Stimulated activated CD4-positive, alpha-beta T cell treated with anti-CD3 and anti-CD28 coated beads, TNF-alpha, amount 100 ng/mL, for 4 hours (primary cell): ENCODE measurements at places on chromosomes 11 and 22.

DNA sequence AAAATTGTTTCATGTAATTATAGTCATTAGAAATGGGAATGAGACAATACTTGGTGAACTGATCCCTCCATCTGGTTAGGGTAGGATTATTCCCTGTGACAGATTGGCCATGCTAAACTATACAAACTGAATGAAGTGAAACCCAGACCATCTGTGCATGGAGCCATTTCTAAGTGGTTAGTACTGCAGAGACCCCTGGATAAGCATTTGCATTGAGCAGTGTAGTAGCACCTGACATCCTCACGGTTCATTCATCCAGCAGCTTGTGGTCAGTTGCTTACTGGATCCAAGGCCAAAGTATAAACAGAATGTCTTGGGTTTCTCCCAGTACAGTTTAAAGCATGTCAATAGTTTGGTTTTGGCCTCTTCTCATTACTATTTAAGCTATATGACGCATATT lies 93.8 kb upstream of the ARHGAP42 start:
- DNase-seq: no peak

GRCh38 chr11:109033627-109034338 lies 368.9 kb downstream of the DDX10 start:
- DNase-seq: no peak

GRCh38 chr11:92601048-92601447 lies 368.4 kb upstream of the MTNR1B start:
- no peak for DNase-seq

- no peak for DNase-seq
Measured at GRCh38 chr22:20211997-20212753, 55.9 kb downstream of the RTN4R start.

DNA sequence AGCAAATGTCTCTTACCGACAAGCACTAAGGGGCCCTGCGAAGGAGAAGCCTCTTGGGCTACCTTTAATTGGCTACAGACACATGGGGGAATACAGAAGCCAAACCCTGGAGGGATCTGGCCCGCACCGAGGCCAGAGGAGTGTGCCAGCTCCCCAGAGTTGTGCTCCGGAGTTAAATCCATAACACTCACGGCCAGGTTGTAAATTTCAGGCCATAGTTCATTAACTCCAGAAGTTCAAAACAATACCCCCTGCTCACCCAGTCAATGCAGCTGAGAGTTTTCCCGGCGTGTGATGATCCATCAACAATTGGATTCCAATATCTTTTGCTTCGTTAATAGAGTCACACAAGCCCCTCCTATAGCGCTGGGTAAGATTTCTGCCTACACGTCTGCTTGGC lies 371.5 kb downstream of the NXPE2 start:
- no peak for DNase-seq

DNA sequence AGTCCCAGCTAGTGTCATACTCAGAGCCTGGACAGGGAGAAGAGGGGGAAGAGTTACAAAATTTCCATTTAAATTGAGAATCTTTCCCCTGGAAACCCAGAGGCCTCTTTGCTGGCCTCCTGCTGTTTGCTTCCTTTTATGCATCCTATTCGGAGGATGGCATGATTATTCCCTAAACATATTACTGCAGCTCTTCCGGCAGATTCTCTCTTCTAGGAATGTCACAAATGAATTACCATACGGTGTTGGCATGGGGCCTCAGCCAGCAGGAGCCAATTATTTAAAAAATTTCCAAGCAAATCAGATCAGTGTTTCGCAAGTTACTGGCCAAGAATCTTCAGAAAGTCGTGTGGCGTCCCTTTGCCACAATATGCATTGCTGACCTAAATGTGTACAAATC lies 326.7 kb upstream of the NCAM1 start:
- no peak for DNase-seq

DNA sequence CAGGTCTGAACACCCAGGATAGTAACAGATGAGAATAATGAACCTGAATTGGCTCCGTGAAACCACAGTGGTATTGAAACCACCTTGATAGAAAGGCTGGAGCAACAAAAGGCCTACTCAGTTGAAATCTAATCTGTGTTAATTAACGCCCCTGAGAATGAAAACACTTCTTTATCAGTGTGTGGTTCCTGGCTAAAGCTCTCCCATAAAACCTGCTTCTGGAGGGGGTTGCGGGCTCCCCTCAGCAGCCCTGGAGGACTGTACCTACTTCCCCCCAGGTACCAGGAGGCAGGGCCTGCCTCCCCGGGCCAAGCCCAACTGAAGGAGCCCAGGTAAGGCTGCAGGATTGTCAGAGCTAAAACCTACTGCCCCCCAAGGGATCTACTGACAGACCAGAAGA lies 54.6 kb downstream of the PLEKHA7 start:
- no peak for DNase-seq

DNA sequence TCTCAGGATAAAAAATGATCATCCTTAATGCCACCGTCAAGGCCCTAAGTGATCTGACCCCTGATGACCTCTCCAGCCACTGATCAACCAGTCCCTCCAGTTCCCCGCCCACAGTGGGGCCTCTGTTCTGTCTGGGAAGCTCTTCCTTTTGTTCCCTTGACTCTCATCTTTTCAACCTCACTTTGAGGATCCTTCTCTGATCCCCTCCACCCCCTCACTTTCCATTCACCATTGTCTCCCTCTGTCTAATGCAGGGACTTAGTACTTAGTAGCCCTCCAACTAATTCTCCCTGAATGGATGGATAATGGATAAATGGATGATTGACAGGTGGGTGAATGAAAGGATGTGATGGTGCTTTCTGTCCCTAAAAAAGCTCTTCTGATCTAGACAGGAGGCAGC lies 45.6 kb downstream of the C11orf58 start:
- no peak for DNase-seq

DNA sequence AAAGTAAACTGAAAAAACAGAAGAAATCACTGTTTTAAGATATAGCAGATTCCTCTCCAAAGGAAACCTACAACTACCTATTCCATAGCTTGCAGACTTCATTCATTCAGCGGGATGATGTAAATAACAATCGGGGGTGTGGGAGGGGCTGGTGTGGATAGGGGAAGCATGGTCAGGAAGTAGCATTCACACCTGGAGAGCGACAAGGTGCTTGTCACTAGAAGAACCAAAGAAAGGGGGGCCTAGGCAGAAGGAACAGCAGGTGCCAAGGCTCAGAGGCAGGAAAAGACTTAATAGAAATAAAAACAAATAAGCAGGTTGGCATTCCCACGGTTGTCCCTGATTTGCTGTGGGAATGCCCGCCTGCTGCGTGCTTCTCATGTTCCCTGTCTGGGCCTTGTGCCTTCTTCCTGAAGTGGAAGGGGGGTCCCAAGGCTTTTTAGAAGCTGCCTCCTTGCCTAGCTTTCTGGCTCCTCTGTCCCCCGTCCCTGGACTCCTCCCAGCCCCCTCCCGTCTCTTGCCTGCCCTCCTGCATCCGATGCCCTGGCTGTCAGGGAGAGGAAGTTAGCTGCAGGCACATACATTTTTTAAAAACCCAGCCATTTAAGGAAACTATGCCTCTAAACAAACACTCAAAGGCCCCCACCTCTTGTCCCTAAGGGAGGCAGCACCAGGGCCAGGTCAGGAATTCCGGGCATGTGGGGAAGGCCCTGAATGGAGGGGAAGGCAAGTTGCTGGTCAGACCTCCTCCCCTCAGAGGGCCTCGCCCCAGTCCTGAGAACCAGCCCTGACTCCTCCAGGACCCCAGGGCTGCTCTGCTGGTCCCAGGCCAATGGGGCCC lies 54.7 kb upstream of the PRDM11 start:
- no peak for DNase-seq

- DNase-seq: no peak
Measured at GRCh38 chr22:40436505-40437431, 66.4 kb downstream of the SGSM3 start.

GRCh38 chr11:87212891-87213290 lies 175.2 kb downstream of the TMEM135 start:
- no peak for DNase-seq

GRCh38 chr11:106728859-106729258 lies 289.4 kb downstream of the GUCY1A2 start:
- DNase-seq: no peak

GRCh38 chr11:19366992-19367709 lies 126.4 kb upstream of the E2F8 start:
- DNase-seq: no peak

GRCh38 chr11:61417670-61418069 lies 12.1 kb downstream of the CPSF7 start:
- no peak for DNase-seq

- peak; percentile 24 for DNase-seq
Measured at GRCh38 chr11:74397501-74398243, 561 bp downstream of the PGM2L1 start.

- DNase-seq: no peak
Measured at GRCh38 chr11:101797335-101797734, 117.5 kb upstream of the CEP126 start.

DNA sequence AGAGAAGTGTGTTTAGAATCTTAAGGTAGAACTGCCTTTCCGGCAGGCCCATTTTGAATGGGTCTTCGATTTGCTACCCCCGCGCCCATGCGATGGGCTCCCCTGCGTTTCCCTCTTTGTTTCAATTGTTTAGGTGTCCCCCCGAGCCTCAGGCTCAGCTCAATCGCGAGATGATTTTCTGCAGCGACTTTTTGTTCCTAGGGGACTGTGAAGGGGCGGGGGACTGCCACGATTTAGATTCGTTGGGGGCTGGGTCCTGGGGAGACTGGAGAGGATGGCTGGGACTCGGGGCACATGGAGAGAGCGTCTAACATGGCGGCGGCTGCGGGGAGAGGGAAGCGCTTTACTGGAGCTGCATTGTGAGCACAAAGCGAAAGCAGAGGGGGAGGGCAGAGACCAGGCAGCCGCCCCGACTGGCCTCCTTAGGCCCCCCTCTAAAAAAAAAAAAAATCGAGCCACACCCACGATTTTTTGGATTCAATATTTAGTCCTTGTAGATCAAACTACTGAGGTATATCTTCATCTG lies 1.7 kb downstream of the CAPRIN1 start:
- DNase-seq: peak; percentile 75

DNA sequence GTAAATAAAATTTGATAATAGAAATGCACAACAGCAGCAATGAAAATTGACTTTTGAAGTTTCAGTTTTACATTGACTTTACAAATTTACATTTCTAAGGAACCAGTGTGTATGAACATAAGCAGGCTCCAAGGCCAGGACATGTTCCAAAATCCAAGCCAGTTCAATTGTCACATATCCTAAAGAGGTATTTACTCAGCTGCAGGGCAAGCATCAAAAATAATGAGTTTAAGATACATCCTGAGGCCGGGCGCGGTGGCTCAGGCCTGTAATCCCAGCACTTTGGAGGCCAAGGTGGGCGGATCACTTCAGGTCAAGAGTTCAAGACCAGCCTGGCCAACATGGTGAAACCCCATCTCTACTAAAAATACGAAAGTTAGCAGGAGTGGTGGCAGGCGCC lies 39.0 kb upstream of the AKIP1 start:
- DNase-seq: no peak

DNA sequence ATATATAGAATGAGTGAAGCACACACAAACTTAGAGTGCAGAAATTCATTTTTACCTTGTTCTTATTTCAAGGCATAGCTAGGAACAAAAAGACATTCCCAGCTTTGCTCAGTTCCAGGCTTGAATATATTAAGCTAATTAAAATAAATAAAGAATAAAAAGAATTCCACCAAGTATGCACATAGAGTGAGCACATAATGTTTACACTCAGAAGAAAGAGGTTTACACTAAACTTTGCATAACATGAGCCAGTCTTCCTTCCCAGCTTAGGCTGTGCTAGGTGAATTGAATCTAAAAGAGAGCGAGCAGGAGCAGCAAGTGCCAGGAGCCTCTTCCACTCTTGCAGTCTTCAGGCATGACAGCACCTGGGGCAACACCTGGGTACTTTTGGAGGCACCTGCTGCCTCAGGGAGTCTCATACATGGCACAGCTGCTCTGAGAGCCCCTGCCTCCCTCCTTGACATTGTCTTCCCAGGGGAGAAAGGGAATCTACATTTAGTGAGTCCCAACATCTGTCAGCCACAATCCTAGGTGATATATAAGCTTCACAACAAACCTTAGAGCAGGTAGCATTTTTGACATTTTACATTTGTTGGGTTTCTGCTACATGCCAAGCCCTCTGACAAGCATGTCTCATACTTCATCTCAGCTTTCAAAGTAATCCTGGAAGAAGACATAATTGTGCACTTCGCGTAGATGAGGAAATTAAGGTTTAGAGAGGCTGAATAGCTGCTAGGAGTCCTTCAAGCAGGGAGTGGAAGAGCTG lies 732.7 kb upstream of the TENM4 start:
- DNase-seq: no peak

- no peak for DNase-seq
Measured at GRCh38 chr11:121650351-121651256, 197.8 kb upstream of the SORL1-AS1 start.

DNA sequence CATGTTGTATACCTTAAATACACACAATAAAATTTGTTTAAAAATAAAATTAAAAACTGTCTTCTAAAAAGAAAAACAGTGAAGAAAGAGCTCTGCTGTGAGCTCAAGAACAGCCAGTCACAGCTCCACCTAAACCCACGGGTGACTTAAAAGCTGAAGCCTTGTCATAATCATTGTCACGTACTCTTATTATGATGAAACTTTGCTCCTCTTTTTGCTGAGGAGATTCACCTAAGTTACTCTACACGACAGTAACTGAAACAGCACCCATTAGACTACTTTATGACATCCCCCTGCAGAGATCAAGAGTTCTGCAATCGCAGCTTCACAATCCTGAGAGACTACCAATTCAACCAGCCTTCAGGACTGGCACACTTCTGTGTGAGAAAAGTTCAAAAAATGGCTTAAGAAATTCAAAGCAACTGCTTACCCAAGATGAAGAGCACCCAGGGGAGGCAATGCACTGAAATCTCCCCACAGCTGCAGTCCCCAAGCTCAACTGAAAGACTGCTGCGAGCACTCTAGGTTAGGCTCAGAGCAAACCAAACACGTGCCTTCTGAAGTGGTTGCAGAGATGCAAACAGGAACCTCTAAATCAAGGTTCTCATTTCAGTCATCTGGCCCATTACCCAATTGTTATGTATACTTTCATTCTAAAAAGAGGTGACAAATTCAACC lies at the start of gene JAML:
JAML (minus strand) TSS at position 501 of the 678 bp plus-strand sequence. CDS start 10,145 bp downstream, outside the sequence.
- no peak for DNase-seq

DNA sequence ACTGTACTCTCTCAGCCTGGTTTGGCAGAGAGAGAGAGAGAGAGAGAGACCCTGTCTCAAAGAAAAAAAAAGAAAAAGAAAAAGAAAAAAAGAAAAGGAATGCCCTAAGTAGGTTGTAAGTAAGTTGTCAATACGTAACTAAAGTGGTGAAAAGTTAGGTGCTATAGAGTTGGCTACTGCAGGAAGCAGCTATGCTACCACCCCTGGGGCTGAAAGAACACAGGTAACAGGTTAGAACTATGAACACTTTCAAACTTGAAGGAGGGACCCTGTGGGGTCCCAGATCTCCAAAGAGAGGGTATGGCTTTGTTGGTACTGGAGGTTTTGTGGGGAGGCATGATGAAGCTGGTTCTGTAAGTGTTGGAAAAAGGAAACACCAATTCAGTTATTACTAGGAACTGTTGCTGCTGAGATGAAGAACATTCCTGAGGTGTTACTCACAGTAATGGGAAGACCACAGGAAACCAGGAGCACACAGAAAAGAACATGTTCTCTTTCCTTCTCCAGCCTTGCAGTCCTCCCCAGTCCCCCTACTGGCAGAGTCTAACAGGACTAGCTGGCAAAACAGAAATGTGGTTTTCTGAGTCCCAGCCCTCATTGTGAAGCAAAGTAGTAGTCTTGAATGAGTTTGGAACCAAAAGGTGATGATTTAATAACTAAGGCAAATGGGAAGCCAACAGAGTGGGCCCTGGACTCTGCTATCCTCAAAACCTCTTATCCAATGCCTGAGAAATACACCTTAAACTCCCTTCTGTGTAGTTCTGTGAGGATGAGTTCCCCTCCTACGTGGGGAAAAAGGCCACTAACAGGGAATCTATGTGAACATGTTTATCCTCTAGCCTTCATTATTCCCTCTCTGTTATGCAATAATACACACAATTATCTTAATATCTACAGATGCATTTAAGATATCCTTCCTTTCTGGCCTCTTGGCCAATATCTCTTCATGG lies 427.0 kb upstream of the DDI1 start:
- no peak for DNase-seq
